HT1080 (cell line): ENCODE measurements at places on chromosomes 6 and 20.

GRCh38 chr6:30207619-30208295 is 5.4 kb downstream of the TRIM26 start:
- DNase-seq: no peak

- DNase-seq: peak; percentile 73
Observed at GRCh38 chr6:147201885-147202515, 2.2 kb upstream of the STXBP5 start.

GRCh38 chr6:168050881-168051586 is 28.0 kb downstream of the FRMD1 start:
- peak; percentile 5 for DNase-seq

DNA sequence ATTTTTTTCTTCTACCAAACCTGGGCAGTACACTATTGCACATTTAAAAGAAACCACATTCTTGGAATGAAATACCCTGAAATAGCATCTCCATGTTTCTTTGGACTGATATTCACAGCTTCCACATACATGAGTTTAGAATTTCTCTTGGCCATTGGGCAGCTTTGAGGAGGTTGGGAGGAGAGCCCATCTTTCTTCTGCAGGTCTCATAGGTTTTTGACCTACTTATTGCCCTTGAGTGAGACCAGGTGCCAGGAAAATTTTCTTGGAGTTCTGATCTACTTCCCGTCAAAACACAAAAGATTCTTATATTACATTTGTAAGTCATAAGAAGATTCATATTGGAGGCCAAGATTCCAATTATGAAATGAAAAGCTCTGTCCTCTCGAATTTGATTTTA is 212.0 kb downstream of the IBTK start:
- no peak for DNase-seq

DNA sequence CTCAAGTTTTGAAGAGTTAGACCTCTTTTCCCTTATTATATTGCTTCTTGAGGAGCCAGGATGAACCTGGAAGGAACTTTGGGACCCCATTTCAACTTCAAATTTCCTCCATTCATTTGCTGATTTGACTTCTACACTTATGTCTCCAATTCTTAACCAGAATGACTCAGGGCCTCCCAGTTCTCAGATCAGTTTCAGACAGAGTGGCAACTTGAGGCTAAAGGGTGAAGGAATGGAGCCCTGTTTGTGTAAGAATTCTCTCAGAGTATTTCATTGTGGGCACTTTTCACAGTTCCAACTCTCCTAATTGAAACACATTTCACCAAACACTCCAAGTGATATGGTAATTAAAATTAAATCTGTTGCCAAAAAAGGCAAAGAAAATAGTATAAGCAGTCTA is 109.0 kb upstream of the FLRT3 start:
- DNase-seq: no peak

GRCh38 chr6:123830120-123830519 is 26.5 kb downstream of the NKAIN2 start:
- DNase-seq: no peak

- DNase-seq: peak; percentile 55
Observed at GRCh38 chr6:149060985-149061760, 256.3 kb upstream of the TAB2 start.

GRCh38 chr6:110628330-110628729 is 151.9 kb upstream of the SLC22A16 start:
- peak; percentile 78 for DNase-seq

GRCh38 chr20:38665094-38665493 is 59.2 kb upstream of the SLC32A1 start:
- DNase-seq: no peak

- DNase-seq: no peak
Observed at GRCh38 chr20:4366076-4366475, 350.7 kb upstream of the RNF24 start.

DNA sequence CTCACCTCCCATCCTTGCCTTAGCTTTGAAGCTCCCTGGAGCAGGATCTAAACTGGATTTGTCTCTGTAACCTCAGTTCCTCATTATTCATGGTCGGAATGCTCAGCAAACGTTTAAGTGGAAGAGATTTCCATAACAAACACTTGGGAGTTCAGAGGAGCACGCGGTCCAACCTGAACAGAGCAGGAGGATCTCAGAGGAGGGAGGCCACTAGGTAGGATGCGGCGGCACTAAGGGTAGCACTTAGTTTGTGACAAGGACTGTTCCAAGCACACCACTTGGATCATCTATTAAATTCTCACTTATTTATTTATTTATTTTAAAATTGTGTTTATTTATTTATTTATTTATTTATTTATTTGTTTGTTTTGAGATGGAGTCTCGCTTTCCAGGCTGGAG is 13.3 kb upstream of the CCN5 start:
- no peak for DNase-seq

- DNase-seq: no peak
Observed at GRCh38 chr6:106832766-106833510, 141.6 kb downstream of the CD24 start.

DNA sequence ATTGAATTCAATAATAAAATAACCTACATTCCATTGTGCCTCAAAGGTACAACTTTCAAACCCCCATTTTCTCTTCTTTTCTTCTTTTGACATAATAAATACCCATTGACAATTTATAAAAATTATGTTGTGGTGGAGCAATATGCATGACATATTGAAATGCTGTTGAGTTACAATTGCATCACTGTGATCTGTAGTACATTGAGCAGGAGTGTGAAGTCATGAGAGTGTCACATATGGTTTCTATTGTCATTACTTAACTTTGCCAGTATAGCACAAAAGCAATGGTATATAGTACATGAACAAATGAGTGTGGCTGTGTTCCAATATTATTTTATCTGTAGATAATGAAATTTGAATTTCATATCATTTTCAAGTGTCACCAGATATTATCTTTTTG is 441.3 kb downstream of the GJA1 start:
- no peak for DNase-seq

DNA sequence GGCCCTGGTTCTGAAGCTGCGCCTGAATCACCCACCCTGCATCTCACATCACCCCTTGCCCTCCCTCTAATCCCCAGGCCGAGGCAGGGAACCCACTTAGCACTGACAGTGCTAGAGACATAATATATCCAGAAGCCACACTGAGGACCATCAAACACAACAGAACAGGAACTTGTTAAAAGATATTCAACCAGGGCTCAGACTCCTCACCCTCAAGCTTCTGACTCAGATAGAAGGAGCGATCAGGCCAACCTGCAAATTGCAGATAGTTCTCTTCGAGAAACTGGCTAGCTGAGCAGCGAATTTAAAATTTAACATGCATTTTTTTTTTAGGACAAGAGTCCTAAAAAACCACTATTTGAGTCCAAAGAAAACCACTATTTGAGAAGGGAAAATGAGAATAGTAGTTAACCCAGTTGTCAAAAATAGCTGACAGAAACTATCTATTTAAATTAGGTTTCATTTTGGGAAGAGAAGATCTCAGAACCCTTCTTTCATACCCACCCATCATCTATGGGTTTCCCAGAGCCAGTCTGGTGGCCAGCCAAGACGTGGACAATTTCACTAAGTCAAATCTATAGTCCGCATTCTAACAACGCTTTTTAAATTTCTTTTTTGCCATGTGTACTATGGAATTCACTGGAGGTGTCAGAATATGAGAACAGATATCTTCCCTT is 95.6 kb downstream of the OPRM1 start:
- no peak for DNase-seq

DNA sequence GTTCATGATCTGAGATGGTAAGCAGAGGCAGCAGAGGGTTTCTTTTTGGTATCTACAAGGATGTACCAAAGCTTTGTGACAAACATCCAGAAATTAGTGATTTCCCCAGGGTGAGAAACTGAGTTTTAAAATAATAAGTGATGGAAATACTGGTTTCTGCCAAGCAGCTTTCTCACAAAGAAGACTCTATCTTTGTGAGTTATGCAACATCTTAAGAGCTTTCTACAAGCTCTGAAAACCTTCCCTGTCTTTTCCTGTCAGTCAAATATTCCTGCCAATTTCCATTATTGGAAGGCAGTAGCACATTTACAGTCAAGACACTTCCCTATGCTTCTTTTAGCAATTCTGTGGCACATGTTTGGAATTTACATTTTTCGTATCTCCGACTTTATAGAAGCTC is 264.7 kb upstream of the SPTLC3 start:
- no peak for DNase-seq

DNA sequence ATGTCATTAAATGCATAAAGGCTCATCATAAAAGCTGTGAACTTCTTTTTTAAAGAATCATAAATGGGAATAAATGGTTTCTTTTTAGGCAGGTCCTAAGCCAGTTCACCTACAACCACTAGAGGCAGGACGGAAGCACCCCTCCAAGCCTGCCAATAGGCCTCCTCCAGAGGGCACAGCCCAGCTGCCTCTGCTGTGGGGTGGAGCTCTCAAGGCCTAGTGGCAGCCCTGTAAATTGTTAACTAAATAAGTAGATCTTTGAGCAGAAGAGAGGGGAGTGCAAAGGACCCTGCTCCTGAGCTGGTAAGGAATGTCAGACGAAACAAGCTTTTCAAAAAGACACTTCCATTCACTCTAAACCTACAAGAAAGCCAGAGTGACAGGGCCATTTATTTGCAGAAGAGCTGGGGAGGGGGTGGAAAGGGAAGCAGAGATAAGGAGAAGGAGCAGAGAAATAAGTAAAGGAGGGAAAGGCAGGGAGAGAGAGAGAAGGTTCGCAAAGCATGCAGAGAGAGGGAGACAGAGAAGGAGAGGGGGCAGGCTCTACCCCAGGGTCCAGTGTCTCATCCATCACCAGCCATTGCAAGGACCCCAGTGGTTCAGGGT is 18.0 kb upstream of the MAFB start:
- peak; percentile 26 for DNase-seq

DNA sequence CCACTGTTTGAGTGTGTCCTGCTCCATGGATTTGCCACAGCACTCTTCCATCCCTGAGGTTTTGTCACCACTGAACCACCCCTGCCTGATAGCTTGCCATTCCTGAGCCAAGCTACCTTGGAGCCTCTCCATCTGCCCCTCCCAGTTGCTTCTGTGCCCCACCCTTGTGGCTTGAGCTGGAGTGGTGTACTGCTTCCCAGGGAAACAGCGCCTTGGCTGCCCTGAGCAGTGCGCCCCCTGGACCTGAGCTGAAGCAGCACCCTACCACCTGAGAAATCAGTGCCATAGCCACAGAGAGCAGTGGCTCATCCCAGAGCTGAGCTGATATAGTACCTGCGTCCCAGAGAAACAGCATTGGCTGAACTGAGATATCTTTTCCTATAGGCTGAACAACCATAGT is 40.3 kb downstream of the IL22RA2 start:
- DNase-seq: no peak

DNA sequence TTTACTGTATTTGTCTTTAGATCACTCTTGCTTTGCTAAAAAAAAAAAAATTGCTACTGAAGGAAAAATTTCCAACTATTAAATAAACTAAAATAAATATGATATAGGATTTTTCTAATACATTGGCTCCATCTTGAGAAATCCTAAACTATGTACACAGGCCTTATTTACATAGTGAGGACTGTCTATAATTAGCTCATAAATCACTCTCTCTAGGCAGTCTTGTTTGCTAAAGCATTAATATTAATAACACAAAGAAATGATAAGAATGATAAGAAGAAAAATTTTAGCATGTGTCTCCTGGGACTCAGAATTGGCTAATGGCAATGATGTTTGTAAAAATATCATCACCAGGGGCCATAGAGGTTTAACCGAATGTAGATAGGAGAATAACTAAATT is 13.3 kb upstream of the CRYBG1 start:
- no peak for DNase-seq

GRCh38 chr20:57395111-57395966 is 4.1 kb downstream of the RBM38 start:
- DNase-seq: no peak

- no peak for DNase-seq
Observed at GRCh38 chr6:165618241-165618640, 44.8 kb downstream of the PDE10A start.

DNA sequence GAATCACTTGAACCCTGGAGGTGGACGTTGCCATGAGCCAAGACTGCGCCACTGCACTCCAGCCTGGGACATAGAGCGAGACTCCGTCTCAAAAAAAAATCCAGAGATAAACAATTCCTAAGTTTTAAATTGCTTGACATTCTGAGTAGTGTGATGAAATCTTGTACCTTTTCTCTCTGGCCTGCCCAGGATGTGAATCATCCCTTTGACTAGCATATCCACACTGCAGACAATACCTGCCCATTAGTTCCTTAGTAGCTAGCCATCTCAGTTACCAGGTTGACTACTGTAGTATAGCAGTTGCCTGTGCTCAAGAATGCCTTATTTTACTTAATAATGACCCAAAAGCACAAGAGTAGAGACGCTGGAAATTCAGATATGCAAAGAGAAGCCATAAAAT is 2.8 kb downstream of the ZFP57 start:
- DNase-seq: peak; percentile 32

- DNase-seq: no peak
Observed at GRCh38 chr6:159094444-159095252, 49.9 kb upstream of the TAGAP start.

GRCh38 chr20:58967652-58968429 is 13.2 kb upstream of the NELFCD start:
- DNase-seq: no peak
